Hematopoietic multipotent progenitor cell treated with erythropoietin and hydrocortisone succinate and interleukin-3 and kit ligand, for 6 days (in vitro differentiated cells): ENCODE measurements at places on chromosomes 1 and 21.
A peak's percentile ranks its signal among the peaks of the same experiment; 100 is the strongest.

DNA sequence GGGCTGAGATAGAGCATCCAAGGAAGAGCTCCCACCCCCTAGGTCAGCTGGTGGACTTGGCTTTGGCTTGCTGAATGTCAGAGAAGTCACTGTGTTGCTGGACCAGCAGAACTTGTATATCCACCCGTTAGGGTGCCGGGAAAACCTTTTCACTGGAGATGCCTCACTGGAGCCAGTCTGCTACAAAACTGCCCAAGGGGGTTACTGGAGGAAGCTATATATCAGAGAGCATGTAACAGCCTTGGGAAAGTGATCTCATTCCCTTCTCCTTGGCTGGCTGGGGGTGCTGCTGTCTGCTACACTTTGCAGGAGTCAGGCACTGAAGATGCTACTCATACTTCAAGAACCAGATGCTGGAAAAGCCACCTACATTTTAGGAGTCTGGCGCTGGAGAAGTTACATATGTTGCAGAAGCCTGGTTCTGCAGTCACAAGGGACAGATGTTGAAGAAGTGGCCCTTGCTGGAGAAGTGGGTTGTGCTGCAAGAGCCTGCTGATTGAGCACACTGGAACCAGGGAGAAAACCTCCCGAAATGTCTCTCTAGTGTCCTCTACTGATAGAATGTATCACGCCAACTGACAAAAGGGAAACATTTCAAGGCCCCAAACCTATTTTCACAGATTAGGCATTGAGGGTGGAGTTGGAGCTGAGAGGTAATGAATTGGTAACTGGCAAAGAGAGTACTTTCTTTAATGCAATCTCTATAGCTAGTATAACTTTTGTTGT is 250.6 kb downstream of the SPATA17 start:
- no peak for DNase-seq

DNA sequence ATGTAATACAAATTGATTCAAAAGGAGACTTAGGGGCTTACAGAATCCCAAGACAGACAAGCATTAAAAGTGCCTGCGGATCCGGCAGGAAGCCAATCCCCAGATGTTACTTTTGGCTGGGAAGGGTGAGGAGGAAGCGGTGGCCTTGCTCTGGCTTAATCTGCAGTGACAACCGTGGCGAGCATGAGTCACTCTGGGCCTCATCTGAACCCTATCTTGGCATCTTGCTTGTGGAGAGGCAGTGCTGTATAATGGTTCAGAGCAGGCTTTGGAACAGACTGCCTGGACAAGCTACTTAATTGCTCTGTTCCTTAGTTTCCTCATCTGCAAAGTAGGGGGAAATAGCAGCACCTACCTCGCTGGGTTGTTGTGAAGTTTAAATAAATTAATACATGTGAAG is 74.1 kb downstream of the XCL2 start:
- DNase-seq, result peak; percentile 93

GRCh38 chr1:222757646-222758268 is 20.8 kb downstream of the FAM177B start:
- no peak for DNase-seq

DNA sequence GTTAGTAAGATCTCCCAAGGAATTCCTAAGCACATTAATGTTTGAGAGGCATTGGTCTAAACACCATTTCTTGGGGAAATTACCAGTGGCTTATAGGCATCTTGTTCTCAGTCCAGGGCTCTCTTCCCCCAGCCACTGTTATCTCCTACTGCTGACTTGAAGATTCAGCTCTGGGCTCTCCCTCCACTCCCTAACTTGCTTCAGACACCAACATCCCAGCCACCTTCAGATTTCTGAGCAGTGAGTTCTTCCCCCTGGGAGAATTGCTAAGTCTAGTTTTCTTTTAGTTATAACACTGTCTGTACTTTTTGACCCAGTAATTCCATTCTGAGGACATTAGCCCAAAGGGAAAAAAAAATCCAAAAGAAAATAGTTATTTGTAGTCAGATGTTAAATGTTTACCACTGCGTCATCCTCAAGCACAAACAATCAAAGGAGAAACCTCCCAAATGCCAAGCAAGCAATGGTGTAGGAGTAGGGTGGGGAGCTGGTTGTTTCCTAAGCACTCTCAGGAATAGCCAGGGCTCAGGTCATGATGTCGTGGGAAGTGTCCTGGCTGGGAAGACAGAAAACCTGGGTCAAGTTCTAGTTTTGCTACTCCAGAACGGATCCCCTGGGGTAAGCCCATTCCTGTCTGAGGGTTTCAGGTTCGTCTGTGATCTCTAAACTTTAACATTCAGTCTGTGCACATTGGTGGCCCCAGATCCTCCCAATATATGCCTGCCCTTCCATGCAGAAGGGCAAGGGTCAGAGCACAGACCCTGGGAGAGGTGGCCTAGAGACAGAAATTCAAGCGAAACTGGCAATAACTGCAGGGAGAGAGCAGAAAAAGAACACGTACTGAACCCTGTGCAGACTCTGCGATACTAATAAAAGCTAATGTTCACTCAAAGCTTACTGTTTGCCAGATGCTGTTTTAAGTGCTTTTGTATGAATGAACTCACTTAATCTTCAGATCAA is 191.1 kb upstream of the FGGY start:
- no peak for DNase-seq

DNA sequence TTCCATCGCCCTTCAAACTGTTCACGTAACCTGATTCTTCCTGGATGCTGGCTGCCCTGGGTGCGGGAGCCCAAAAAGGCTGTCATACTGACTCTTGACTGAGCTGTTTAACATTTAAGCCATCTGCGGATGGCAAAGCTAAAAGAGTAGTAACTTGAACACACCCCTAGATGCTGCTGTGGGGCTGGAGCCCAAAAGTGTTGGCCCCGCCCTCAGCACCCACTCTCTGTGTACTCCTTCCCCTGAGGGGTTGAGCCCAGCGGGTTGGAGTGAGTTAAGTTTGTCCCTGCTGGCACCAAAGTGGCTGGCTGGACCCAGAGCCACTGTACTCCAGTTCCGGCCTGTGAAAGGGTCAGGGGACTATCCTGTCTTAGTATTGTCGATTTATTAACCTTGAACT is 640.6 kb downstream of the PTPRU start:
- DNase-seq, result no peak

GRCh38 chr1:218165701-218166114 is 119.4 kb upstream of the RRP15 start:
- DNase-seq, result no peak

GRCh38 chr1:67105508-67105907 is 29.3 kb downstream of the C1orf141 start:
- DNase-seq, result no peak
